ENCODE measurements at places on chromosomes 2 and 18. TPM values are rescaled to one million over a fixed set of nuclear protein-coding genes. Genes with fewer than 3 reads are reported as not detected.

HRH4 gene
- not detected for total RNA-seq

DNA sequence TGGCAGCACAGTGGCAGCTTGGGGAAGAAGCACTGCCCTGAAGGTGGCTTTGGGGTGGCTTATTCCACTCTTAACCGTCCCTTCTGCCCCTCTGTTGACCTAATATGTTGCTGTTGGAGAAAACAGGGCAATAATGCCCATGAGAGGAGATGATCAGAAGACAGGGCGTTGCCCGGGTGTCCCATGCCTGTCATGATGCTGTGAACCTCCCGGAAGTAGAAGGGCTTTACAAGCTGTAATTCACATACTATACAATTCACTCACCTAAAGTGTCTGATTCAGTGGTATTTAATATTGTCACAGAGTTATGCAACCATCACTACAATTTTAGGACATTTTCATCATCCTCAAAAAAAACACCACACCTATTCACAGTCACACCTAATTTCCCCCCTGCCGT, 112.3 kb downstream of the FHOD3 start:
- no peak for DNase-seq

DNA sequence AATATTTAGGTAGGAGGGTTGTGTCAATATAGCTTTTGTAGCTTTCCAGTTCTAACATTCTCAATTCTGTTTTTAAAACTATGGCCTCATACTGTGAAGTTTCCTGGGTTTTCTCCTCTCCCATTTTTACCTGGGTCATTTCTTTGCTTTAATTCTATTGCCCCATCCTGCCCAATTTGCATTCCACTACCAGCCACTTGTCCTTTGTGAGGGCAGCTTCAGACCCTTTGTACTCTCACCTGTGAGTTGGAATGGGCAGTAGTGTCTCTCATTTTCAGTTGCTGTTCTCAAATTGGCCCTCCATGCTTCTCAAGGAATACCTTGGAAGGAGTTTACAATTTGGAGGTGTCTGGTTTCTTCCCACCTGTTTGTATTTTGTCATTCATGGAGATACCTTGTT, 108.4 kb downstream of the CAMKMT start:
- no peak for DNase-seq

SERPINB13 gene
- total RNA-seq, result not detected

MEP1B gene
- not detected for total RNA-seq

BCL11A gene
- 4.5 TPM for total RNA-seq

DNA sequence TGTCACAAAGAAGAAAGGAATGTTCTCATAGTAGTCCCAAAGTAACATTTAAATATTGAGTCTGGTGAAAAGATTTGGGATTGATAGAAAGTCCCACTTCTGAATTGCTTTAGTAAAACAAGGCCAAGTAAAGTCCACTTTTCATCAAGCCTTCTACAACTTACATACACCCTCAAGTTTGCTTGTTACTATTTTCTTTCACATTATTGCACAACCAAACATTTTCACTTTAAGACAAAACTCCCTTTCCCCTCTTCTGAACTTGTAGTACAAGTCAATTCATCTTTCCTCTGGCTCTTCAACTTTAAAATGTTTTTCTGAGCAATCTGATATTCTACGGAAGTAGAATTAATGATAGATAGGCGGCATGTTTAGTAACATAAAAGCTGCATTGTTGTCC, 11.0 kb downstream of the MAIP1 start:
- DNase-seq, result no peak
